ENCODE measurements at places on chromosomes 6 and 20.

DNA sequence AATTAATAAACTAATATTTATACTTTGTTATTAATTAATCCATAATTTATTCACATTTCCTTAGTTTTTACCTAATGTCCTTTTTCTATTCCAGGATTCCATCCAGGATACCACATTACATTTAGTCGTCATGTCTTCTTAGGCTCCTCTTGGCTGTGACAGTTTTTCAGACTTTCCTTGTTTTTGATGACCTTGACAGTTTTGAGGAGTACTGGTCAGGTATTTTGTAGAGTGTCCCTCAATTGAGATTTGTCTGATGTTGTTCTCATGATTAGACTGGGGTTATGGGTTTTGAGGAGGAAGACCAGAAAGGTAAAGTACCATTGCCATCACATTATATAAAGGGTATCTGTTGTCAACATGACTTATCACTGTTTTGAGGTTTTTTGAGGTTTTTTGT, 67.3 kb downstream of the ZNF292 start:
- DNase-seq = no peak

DNA sequence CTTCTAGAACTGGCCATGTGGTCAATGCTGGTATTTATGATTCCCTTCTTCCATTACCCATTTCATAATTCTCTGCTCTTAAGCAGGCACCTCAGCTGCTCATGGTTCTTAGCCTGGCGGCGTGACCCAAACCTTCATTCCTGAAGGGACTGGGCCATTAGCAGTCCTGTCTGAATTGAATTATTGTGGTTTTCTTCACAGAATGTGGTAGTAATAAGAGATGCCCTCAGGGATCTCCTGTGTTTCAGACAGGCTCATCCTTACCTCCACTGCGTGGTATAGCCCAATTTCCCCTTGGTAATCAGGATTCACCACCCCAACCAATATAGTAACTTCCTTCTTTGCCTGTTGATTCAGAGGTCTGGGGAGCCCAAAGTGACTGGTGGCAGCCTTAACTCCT, 37.6 kb downstream of the PKIB start:
- no peak for DNase-seq

DNA sequence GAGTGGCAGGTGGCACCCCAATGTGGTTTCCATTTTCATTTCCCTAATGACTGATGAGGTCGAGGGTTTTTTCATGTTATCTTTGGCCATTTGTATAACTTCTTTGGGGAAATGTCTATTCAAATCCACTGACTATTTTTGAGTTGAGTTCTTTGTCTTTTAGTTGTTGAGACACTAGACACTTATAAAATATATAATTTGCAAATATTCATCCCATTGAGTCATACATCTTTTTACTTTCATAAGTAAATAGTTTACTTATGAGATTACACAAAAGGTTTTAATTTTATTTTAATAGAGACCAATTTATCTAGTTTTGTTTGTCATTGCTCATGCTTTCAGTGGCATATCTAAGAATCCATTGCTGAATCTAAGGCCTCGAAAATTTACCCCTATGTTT, 49.5 kb downstream of the THBS2 start:
- DNase-seq = no peak

DNA sequence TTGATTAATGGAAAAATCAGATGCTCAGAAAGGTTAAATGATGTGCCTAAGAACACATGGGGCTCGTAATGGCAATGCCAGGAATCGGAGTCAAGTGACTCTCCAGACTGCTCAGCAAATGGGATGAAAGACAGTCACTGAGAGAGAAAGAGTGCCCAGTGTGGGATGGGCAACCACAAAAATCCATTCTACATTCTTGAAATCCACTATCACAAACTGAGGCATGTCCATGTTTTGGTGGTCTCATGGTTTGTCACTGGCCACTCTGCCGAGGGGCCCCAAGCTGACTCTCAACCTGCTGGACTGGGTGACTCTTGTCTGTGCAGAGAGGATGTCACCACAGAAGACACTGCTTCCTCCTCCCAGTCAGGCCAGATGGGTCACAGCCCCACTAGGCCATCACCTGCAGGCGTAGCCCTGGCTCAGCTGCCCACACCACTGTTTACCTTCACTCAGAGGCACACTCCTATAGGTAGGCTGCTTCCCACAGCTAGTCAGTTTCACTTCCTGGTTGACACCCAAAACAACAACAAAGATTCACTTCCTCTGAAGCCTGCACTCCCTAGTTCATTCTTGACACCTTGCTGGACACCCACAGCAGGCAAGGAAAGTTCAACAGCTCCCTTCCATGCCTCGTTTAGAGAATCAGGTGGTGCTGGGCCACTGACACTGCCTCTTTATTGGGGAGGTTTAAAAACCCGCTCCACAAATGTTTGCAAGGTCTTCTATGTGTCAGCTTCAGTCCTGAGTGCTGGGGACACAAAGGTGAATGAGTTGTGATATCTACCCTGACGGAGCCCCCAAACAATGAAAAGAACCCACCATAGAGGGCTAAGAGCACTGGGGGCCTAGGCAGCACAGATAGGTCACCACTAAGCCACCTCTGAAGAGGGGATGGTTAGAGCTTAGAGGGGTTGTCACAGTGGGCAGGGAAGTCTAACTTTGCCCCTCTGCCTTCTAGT, 21.7 kb downstream of the MAP1LC3A start:
- DNase-seq = no peak

DNA sequence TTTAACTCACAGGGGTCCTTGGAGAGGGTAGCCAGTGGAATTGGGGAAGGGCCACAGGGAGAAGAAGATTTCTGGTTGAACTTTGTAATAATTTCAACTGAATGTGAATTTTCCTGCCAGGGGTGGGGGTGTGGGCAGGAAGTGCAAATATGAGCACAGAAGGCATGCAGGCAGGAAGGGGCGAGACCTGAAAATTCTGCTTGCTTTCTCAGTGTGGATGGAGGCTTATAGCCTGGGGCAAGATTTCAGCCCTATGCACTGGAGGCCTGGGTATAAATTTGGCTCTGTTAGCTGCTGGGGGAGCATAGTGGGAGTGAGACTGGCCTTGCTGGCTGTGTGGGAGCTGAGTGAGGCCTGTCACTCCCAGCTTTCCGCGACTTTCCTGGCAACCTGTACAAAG, 54.4 kb downstream of the PERP start:
- no peak for DNase-seq

DNA sequence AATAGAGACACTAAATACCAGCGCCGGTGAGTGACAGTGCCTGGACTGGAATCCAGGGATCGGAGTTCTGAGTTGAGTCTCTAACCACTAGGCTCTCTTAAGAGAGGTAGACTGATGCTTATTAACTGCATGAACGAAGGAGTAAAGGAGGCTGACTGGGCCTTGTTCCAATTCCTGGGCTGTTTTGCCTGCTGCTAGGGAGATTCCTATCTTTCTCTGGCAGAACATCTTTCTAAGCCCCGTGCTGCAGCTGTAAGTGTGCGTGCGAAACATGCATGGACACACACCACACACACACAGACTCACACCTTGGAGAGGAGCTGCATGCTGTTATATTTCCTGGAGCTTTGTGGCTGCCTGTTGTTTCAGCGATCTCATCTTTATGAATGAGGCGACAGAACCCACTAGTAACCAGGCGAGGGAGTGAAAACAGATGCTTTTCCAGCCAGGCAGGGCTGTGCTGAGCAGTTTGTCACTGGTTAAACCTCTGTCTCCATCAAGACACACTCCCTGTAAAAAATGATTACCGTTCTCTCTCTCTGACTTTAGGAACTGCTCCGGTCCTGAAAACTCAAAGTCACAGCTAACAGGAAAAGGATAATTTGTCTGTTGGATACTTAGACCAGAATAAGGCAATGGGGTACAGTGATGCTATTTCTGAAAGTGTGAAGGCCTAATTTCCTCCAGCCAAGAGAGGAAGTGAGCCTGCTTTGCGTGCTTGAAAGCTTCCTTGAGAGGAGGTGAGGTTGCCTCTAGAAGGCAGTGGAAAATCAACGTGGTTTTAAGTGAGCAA, 157.4 kb upstream of the ZNF217 start:
- DNase-seq = no peak

DNA sequence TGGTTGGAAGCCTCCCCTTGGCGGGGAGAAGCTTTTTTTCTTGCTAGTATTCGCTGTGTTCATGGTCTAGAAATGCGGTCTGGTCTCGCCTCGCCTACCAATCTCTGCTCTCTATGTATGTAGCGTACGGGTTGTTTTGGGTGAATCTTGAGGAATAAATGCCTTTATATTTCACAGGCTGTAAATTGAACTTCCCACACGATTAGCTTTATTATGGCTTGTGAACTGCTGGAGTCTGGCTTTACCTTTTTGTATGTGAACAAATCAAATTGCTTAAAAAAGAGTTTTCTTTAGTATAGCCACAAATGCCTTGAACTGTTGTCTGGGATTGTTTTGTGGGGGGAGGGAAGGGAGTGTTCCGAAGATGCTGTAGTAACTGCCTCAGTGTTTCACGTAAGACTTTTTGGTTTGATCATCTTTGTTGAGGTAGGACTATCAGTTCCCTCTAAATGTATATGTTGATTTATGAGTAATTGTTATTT, 2.2 kb downstream of the INSM1 start:
- DNase-seq = no peak
